ENCODE measurements at places on chromosomes 4 and X.

GRCh38 chrX:47366041-47366722 is 4.2 kb upstream of the ZNF157 start:
- DNase-seq = peak; percentile 64

DNA sequence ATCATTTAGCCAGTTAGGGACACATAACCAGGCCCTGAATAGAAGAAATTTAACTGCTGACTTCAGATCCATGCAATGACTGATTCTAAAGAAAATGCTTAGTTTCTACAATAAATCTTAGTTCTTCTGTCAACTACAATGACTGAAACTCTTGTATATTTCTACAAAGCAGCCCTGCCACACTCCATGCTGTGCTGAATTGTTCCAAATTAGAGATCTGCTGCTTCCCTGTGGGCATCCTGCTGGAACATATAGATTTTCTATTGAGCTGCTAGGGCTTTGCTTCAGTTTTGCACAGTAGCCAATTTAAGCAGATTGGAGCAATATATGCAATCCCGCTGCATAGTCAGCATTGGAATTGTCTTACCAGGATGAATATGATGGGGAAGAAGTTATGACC is 312.8 kb upstream of the SMIM31 start:
- no peak for DNase-seq

DNA sequence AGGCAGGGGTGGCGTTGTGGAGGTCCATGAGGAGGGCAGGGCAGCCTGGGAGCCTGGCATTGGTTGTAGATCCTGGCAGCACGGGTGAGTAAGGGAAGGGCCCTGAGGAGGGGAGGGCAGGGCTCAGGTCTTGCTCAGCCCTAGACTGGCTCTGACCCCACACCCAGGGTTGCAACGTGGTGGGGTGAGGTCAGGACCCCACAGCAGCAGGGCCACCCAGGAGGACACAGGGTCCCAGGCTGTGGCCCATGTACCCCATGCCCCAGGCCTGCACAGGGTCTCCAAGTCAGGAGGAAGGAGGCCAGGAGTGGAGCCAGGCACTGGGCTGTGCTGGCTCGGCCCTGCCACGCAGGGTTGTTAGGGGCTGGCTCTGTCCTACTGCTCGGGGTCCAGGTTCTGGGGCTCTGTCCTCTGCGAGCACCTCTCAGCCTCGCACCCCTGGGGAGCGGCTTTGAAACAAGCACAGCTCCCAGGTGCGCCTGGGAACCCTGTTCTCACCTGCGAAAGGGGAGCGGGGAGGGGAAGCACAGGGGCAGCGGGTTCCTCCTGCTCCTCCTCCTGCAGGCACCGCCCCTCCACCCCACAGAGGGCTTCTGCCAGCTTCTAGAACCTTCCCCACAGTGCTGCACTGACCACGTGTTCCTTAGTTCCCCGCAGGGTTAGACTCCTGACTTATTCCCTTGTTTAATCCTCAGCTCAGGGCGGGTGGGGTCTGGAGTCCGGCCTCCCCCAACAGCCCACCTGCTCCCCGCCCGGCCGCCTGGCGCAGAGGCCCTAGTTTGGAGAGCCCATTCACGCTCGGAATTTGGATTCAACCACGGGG is 20.4 kb downstream of the MSANTD1 start:
- DNase-seq = no peak

GRCh38 chrX:130401415-130402207 is at the start of gene RBMX2:
Gene RBMX2 (plus strand): TSS chrX:130401987. CDS start chrX:130402033, 46 bp downstream.
- peak; percentile 43 for DNase-seq

GRCh38 chrX:140503238-140503601 is 1.6 kb downstream of the SOX3 start:
- no peak for DNase-seq
